A549 treated with RU486 at 1 μM for 4 hours (cell line): ENCODE measurements at places on chromosomes 1 and 21. TPM values are rescaled to one million over a fixed set of nuclear protein-coding genes. Genes with fewer than 3 reads are reported as not detected.

AVPR1B gene
- total RNA-seq = not detected in 5 replicates

LHX8 gene
- total RNA-seq = 1.1 to 1.5 TPM (median 1.4 TPM) in 5 replicates

HTR1D gene
- 10.8 to 12.6 TPM (median 11.8 TPM) in 5 replicates for total RNA-seq

RAB42 gene
- total RNA-seq = 1.9 to 2.3 TPM (median 2.2 TPM) in 5 replicates

NFYC gene
- total RNA-seq = 35.0 to 44.2 TPM (median 39.1 TPM) in 5 replicates
